Right cardiac atrium (tissue), 5 donors: ENCODE measurements at places on chromosomes 12 and 14. TPM values are rescaled to one million over a fixed set of nuclear protein-coding genes. Genes with fewer than 3 reads are reported as not detected.

Gene SLC11A2
- 19.0 TPM for polyA plus RNA-seq

Gene RERG
- polyA plus RNA-seq, result 9.1 TPM

Gene L2HGDH
- polyA plus RNA-seq, result 4.4 TPM

Gene DLK1
- 0.07 TPM for polyA plus RNA-seq

Gene LMNTD1
- not detected for polyA plus RNA-seq

Gene LIN7A
- 9.2 TPM for polyA plus RNA-seq

Gene KRT71
- not detected for polyA plus RNA-seq

Gene AVPR1A
- 0.61 TPM for polyA plus RNA-seq

Gene SUOX
- polyA plus RNA-seq, result 29.2 TPM

Gene ACSM4
- not detected for polyA plus RNA-seq

Gene SLC39A5
- 0.18 TPM for polyA plus RNA-seq

Gene CMKLR1
- polyA plus RNA-seq, result 1.6 TPM

Gene KSR2
- 0.02 TPM for polyA plus RNA-seq
